ENCODE measurements at places on chromosomes 11 and 22.

DNA sequence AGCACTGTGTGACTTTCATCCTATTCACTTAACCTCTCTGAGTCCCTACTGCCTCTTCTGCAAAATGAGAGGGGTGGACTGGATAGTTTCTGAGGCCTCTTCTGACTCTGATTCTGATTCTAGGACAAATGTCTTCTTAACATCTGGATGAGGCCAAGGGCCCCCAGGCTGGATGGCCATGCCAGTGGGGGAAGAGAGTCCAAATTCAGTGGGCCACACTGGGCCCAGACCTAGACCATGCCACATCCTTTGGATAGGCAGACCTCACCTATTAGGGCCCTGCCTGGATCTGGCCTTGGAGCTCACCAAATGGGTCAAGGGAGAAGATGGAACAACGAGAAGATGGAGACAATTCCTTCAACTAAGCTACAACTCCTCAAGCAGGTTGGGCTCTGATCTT, 24.6 kb downstream of the NRXN2 start:
- DNase-seq = no peak

GRCh38 chr22:39954584-39955055, 5.6 kb upstream of the TMA7B start:
- no peak for DNase-seq

GRCh38 chr11:119266517-119267255, 50.2 kb downstream of the MCAM start:
- no peak for DNase-seq

- no peak for DNase-seq
These were observed 215.9 kb downstream of the BARX2 start for GRCh38 chr11:129591527-129591926.

DNA sequence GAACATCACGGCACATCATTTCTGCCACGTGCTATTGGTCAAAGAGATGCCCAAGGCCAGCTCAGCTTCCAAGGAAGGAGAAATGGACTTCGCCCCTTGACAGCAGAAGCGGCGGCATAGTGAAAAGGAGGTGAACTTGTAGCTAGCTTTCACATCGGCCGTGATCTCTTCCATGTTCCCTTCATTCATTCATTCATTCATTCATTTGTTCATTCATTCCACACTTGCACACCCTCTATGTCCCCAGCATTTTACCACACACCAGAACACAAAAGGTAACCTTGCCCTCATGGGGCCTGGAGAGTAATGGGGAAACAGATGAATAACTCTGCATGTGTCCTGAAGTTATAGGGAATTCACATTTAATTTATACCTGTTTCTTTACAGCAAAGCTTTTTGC, 1.1 kb upstream of the CYTH4 start:
- no peak for DNase-seq
